ENCODE measurements at places on chromosomes 7 and 10.
A peak's percentile ranks its signal among the peaks of the same experiment; 100 is the strongest.

- no peak for DNase-seq
Observed at GRCh38 chr10:93471110-93471651, 11.0 kb downstream of the MYOF start.

- DNase-seq: no peak
Observed at GRCh38 chr10:35328404-35329037, 7.8 kb upstream of the CCNY start.

DNA sequence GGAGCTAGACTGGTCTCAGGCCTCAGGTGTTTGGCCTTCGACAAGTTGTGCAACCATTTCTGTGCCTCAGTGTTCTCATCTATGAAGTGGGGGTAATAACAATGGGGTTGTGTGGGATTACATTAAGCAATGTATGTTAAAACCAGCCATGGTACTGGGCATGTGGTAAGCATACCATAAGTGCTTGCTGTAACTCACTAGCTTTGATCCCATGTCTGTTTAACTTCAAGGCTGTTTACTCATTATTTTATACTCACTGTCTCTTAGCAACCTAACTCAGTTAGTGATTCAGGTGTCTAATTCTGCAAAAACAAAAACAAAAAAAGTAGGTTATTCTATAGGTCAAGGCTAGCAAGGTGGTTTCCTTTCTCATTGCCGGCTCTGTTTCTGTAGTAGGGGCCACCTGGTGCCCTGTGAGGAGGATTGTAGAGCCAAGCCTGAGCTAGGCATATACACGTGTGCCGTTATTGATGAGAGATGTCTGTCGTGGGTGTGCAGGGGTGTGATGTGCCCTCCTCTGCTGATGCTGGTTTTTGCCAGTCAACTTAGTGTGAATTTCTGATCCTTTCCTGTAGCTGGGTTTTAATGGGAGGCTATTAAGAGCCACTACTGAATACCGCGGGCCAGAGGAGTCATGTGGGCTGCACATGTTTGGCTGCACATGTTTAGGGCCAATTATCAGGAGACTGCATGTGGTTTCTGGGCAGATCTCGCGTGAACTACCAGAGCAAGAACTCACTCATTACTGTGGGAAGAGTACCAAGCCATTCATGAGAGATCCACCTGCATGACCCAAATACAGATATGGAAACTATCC lies 56.2 kb downstream of the EEPD1 start:
- no peak for DNase-seq

DNA sequence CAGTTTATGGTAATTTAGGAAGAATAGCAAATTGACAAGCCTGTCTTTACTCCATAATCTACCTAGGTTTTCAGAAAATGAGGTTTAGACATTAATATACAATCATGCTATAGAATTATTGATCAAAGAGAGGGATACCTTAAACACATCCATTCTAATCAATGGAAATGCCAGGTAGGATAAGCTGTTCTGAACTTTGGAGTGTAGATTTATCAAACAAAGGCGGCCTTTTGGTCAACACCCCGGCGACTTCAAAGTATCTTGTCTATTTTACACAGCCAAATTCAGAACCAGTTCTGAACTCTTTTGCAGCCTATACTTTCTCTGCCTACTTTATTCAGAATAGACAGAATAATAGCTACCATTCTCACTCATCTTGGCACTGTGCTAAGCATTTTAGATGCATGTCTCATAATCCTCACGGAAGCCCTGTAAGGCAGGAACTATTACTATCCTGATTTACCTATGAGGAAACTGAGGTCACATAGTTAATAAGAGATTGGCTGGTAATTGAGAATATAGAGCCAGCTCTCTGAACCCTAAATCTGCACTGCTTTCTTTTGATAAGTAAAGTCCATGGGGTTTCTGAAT lies 641.9 kb upstream of the LRRTM3 start:
- no peak for DNase-seq

- DNase-seq: no peak
Observed at GRCh38 chr10:78846071-78846470, 222.7 kb upstream of the ZMIZ1 start.

DNA sequence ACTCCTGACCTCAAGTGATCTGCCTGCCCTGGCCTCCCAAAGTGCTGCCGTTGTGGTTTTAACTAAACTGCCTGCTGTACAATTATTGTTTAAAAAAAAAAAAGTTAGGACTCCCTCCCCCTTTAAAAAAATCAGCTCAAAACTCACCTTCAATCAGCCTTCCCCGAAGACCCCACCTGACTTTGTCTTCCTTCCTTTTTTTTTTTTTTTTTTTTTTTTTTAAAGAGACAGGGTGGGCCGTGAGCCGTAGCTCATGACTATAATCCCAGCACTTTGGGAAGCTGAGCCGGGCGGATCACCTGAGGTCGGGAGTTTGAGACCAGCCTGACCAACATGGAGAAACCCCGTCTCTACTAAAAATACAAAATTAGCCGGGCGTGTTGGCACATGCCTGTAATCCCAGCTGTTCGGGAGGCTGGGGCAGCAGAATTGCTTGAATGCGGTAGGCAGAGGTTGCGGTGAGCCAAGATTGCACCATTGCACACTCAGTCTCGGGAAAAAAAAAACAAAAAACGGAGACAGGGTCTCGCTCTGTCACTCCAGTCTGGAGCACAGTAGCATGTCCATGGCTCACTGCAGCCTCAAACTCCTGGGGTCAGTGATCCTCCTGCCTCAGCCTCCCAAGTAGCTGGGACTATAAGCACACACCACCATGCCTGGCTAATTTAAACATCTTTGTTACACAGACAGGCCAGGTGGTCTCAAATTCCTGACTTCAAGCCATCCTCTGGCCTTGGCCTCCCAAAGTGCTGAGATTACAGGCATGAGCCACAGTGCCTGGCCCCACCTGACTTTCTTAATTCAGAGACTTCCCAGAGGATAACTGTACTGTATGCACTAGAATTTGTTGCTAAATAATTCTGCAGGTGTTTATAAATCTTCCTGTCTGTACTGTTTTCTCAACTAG lies 3.2 kb downstream of the FIS1 start:
- no peak for DNase-seq

- peak; percentile 21 for DNase-seq
Observed at GRCh38 chr7:64625114-64626082, 40.5 kb upstream of the ZNF107 start.

- no peak for DNase-seq
Observed at GRCh38 chr7:149473251-149473650, 12.4 kb upstream of the ZNF777 start.

DNA sequence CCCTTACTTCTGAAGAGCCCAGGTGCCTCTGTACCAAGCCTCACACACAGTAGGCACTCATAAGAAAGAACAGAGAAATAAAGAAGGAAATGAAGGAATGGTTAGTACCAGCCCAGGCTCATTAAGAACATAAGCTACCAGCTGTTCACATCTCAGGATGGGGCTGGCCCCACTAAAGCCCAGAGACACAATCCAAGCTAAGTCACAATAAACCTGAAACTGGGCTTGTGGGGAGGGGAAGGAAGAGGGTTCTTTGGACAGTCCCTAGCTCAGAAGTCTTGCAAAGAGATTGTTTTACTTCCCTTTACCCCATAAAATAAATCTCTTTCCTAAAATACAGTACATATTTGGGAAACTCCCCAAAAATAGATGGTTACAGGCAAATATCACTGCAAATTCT lies 24.3 kb downstream of the FBXW4 start:
- no peak for DNase-seq

DNA sequence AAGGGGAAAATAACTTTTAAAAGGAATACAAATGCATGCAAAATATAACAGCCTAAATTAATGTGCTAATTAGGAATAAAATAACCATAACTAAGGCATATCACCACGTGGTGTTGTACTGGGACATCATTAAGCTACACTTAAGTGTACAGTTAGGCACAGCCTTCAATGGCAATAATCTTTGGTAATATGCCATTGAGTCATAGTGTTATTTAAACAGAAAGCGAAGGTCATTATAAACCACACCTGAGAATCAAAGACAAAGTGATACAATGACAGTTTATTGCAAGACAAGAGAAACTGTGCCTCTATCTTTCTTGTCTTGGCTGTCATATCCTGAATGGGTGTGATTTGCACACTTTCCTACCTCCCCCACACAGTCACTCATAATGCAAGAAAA lies 30.5 kb upstream of the AUTS2 start:
- no peak for DNase-seq

- no peak for DNase-seq
Observed at GRCh38 chr10:28294169-28294532, 8.7 kb downstream of the MPP7 start.

- DNase-seq: no peak
Observed at GRCh38 chr7:129422727-129423126, 11.5 kb upstream of the STRIP2 start.

DNA sequence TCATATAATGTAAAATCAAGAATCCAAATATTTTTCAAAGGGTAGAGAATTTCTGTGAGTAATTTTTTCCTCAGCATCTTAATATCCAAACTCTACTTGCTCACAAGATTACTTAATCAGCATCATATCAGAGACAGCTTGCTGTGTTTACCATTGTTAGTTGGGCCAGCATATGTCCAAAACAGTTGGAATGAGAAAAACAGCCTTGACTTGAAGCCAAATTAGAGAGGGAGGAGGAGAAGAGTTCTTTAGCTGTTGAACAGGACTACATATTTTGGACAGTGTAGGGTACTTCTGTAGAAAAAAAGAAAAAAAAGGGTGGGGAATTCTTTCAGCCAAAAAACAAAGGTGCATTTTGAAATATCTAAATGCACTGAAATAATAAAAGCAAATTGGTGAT lies 69.8 kb downstream of the HDAC9 start:
- no peak for DNase-seq

DNA sequence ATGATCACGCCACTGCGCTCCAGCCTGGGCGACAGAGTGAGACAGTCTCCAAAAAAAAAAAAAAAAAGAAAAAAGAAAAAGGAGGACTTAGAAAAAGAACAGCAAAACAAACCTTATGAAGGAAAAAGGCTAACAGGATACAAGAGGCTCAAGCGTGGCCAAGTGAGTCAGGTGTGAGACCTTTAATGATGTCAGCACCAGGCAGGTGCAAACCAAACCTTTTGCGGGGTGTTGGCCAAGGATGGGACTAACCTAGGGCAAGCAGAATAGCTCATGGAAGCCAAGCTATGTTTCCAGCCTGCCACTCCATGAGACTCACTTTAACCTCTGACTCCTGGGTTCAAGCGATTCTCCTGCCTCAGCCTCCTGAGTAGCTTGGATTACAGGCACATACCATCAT lies 11.3 kb upstream of the GNA12 start:
- DNase-seq: no peak

- DNase-seq: no peak
Observed at GRCh38 chr10:49384268-49384953, 11.5 kb downstream of the DRGX start.

GRCh38 chr7:100896732-100897608 lies 1.3 kb upstream of the ACHE start:
- DNase-seq: no peak

GRCh38 chr10:124576526-124577420 lies 115.2 kb downstream of the LHPP start:
- no peak for DNase-seq

DNA sequence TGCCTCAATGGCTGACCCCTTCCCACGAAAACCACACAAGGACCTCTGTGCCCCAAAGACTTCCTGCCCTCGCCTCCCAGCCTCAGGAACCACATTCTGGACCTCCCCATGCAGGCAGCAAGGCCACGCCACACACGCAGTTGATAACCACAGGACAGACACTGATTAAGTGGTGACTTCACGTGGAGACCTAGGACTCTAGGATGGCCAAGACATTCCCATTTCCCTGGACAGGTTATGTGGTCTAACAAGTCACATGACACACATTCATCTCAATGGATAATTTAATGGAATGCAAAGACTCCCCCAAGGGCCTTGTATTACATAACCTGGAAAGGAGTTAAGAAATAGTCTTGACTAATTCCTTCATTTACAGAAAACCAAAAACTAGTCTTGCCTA lies 110.2 kb downstream of the LARP4B start:
- DNase-seq: no peak

- no peak for DNase-seq
Observed at GRCh38 chr10:133034092-133034491, 53.6 kb upstream of the ADGRA1 start.

GRCh38 chr7:105487579-105488571 lies 34.2 kb downstream of the PUS7 start:
- no peak for DNase-seq

- no peak for DNase-seq
Observed at GRCh38 chr7:48360574-48360973, 189.3 kb downstream of the ABCA13 start.

- no peak for DNase-seq
Observed at GRCh38 chr10:98664329-98665042, 217.8 kb upstream of the HPS1 start.

DNA sequence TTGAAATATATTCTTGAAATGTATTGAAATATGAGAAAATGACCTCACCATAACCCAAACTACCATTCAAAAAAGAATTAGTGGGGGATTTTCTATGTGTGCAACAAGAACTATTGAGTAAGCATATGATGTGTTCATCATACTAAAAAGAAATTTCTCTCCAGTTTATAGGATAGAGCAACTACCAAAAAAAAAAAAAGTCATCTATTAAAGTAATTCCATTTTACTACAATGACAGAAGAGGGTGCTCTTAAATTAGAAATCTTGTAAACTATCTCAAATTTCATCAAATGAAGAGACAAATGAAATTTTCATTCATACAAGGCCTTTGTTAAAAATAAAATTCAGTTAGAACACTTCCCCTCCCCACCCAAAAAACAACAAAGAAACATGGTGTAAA lies 195.4 kb upstream of the PLXDC2 start:
- no peak for DNase-seq

DNA sequence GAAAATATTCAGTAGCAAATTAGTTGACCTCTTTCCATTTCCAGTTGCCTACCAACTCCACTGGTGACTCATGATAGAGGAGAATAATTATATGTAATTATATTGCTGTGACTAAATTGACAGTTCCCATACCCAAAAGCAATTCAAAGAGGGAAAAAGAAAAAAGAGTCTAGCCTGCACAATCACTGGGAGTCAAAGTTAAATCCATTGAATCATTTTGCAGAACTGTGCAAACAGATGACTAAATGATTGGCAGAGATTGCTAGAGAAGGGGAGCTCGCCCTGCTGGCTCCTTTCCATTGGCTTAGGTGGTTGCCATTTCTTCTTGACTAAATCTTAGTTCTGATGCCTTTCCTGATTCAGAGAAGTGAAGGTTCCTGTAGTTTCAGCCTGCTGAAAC lies 1228.6 kb upstream of the SORCS1 start:
- no peak for DNase-seq

GRCh38 chr10:127345231-127345965 lies 149.0 kb upstream of the INSYN2A start:
- no peak for DNase-seq

DNA sequence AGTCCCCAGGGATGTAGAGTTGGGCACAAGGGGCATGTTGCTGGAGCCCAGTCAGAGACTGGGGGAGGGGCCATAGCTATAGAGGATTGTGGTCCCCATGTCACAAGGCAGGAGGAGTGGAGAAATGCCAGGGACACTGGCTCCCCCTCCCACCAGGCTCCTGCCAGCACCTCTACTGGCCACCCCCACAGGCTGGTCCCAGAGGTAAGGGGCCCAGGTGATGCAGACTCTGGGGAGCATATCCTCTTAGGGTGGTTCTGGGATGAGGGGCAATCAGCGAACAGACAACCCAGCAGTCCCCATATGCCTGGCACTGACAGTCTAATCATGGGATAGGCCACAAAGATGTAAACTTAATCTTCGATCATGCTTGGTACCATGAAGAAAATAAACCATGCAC lies 21.2 kb downstream of the C10orf71 start:
- DNase-seq: no peak

All from GF-D8 (cell line).